T-helper 17 cell (primary cell): ENCODE measurements at places on chromosomes 11 and 22. TPM values are rescaled to one million over a fixed set of nuclear protein-coding genes. Genes with fewer than 3 reads are reported as not detected.
A peak's percentile ranks its signal among the peaks of the same experiment; 100 is the strongest.

GRCh38 chr11:123652599-123652998 is 1.8 kb downstream of the SCN3B start:
- H3K27ac ChIP-seq = no peak overlapping the region
- no peaks in the 10 kb centered on the region for H3K4me1 ChIP-seq
- H3K27me3 ChIP-seq = peaks cover 45% of the 10 kb centered on the region
- peak overlapping the region; percentile 34 for H3K4me3 ChIP-seq
- no peak for DNase-seq

- peak overlapping the region; percentile 82 for H3K27ac ChIP-seq
- no peak for DNase-seq
- peaks cover 11% of the 10 kb centered on the region for H3K4me1 ChIP-seq
- no peak overlapping the region for H3K4me3 ChIP-seq
- H3K36me3 ChIP-seq = peaks cover 6% of the 10 kb centered on the region
These were observed 126.3 kb downstream of the SLC1A2 start for GRCh38 chr11:35293035-35293434.

GRCh38 chr11:71498091-71498490 is 29.0 kb upstream of the KRTAP5-7 start:
- H3K4me3 ChIP-seq = no peak overlapping the region
- H3K36me3 ChIP-seq = peaks cover 18% of the 10 kb centered on the region
- no peak overlapping the region for H3K27ac ChIP-seq
- DNase-seq = no peak

DNA sequence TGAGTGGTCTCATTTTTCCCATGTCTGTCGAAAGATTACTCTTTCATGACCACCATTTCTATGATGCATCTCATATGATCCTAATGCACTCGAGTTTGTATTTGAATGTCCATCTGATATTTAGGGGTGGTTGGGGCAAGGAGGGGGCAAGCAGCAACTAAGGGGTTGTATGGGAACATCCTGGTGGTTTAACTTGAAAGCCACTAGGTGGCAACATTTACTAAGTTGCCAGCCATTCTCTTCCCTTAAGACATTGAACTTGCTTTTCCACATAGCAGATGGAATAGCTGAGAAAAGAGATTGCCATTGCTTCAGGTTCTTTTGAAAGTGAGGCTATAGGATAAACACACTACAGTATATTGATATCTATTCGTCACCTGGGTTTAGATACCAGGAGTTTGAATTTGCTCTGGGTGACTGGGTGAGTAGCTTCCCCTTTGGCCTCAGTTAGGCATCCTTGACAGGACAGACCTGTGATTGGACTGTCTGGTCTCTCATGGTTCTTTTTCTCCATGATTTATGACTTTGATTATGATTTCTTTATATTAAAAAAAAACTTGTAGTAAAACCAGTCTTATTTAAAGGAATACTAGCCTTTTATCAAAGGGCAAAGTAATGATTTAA is 32.4 kb downstream of the NF2 start:
- H3K4me3 ChIP-seq = no peak overlapping the region
- no peaks in the 10 kb centered on the region for H3K36me3 ChIP-seq
- H3K4me1 ChIP-seq = peaks cover 21% of the 10 kb centered on the region

- H3K4me3 ChIP-seq = no peak overlapping the region
- peaks cover 7% of the 10 kb centered on the region for H3K36me3 ChIP-seq
- H3K27ac ChIP-seq = no peak overlapping the region
- H3K4me1 ChIP-seq = peaks cover 16% of the 10 kb centered on the region
These were observed 17.9 kb downstream of the RTN3 start for GRCh38 chr11:63698976-63699733.

- no peak overlapping the region for H3K27ac ChIP-seq
- H3K4me1 ChIP-seq = peaks cover 6% of the 10 kb centered on the region
- no peak overlapping the region for H3K4me3 ChIP-seq
- peaks cover 38% of the 10 kb centered on the region for H3K27me3 ChIP-seq
- peaks cover 2% of the 10 kb centered on the region for H3K36me3 ChIP-seq
These were observed 29.8 kb upstream of the DDX10 start for GRCh38 chr11:108635106-108635505.

DNA sequence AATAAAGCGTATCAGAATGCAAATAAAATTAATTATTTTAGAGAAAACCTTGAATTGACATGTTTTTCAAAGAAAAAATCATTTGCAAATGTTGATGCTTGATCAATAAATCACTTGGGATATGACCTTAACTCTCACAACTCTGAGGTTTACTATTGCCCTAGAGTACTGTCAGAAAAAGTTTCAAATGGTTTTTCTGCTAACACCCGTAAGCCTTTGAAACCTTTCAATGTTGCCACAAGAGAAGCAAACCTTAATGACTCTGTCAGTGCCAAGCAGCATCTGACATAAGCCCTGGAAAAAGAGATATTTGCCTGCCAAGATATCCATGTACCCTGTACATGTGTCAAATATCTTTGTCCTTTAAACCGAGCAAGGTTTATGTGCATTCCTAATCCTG is 384.3 kb upstream of the ARHGAP42 start:
- no peaks in the 10 kb centered on the region for H3K27me3 ChIP-seq
- no peaks in the 10 kb centered on the region for H3K4me1 ChIP-seq
- H3K27ac ChIP-seq = no peak overlapping the region
- H3K36me3 ChIP-seq = no peaks in the 10 kb centered on the region
- no peak for DNase-seq

- H3K27me3 ChIP-seq = peaks cover 22% of the 10 kb centered on the region
- peak overlapping the region; percentile 88 for H3K4me3 ChIP-seq
- peaks cover 12% of the 10 kb centered on the region for H3K4me1 ChIP-seq
- H3K36me3 ChIP-seq = peaks cover 2% of the 10 kb centered on the region
- no peak for DNase-seq
- H3K27ac ChIP-seq = peak overlapping the region; percentile 43
These were observed 943 bp downstream of the CSF2RB start for GRCh38 chr22:36914390-36914752.

DNA sequence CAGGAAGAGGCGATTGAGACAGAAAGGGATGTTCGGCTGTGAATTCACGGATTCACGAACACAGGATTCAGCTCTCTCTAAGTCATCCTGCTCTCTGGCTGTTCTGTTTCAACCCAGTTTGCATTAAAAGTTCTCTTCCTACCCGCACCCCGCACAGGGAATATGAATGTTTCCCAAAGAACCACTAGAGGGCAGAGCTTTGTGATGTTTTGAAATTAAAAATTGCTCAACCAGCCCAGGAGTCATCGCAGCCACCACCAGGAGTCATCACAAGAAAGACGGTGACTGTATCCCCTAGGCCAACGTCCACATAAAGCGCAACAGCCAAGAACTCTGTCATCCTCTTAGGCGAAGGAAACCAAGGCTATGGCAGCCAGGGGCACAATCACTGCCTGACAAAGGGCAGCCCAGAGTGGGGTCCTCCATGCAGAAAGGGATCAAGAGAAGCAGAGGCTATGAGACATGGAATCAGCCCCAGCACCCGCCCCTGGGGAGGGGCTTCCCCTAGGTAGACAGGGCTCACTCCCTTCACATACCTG is 122.4 kb downstream of the WT1 start:
- peaks cover 10% of the 10 kb centered on the region for H3K4me1 ChIP-seq
- H3K27ac ChIP-seq = no peak overlapping the region
- peaks cover 40% of the 10 kb centered on the region for H3K27me3 ChIP-seq

- H3K27ac ChIP-seq = no peak overlapping the region
- H3K4me1 ChIP-seq = peaks cover 5% of the 10 kb centered on the region
- H3K36me3 ChIP-seq = no peaks in the 10 kb centered on the region
- no peak overlapping the region for H3K4me3 ChIP-seq
These were observed 2.1 kb downstream of the HBD start for GRCh38 chr11:5232176-5232575.

Gene NAGA
- total RNA-seq = 10.6 TPM

DNA sequence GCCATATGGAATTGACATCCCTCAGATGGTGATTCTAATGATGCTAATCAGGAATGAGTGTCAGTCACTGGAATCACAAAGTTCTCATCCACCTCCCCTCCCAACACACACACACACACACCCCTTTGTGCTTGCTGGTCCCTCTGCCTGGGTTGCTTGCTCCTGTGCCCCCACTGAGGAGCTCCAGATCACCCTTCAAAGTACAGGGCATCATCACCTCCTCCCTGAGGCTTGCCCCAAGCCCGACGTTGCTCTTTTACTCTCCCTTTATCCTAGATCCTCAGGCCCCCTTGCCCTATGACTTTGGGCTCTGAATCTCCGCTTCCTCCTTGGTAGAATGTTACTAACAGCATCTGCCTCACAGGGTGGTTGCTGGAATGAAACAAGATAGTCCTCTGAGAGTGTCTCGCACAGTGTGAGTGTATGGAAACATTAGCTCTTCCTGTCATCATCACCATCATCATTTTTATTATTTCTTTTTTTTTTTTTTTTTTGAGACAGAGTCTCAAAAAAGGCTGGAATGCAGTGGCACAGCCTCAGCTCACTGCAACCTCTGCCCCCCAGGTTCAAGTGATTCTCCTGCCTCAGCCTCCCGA is 3.4 kb downstream of the TOM1 start:
- peak overlapping the region; percentile 28 for H3K4me3 ChIP-seq
- no peaks in the 10 kb centered on the region for H3K27me3 ChIP-seq
- DNase-seq = no peak

DNA sequence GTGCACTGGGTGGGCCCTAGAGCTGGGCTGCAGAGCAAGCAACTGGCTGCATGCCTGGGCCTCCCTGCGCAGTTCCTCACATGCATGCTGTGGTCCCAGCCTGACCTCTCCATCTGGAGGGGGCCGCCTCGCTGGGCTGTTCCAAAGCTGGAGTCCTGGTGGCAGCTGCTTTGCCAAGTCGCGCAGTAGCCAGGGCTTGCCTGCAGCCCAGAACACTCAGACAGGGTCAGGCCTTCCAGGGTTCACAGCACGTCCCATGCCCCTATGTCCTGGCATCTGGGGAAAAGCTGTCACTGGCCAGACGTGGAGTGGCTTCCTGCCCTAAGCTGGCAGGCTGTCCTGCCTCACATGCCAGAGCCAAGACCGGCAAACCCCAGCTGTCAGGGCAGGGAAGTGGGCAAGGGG is 16.5 kb upstream of the CDC42EP2 start:
- no peak overlapping the region for H3K27ac ChIP-seq
- no peaks in the 10 kb centered on the region for H3K4me1 ChIP-seq
- no peaks in the 10 kb centered on the region for H3K27me3 ChIP-seq
- no peak for DNase-seq
- no peak overlapping the region for H3K4me3 ChIP-seq

GRCh38 chr11:818396-819128 is at the start of gene PNPLA2:
TSS of gene PNPLA2 (plus strand) at chr11:818914. CDS start at chr11:819719, 805 bp downstream.
- no peak for DNase-seq
- peaks cover 3% of the 10 kb centered on the region for H3K36me3 ChIP-seq
- H3K4me1 ChIP-seq = no peaks in the 10 kb centered on the region
- H3K27ac ChIP-seq = peak within 1 kb of the TSS; percentile 57
- no peaks in the 10 kb centered on the region for H3K27me3 ChIP-seq

GRCh38 chr22:39422721-39423120 is 23.1 kb downstream of the TAB1 start:
- H3K27ac ChIP-seq = no peak overlapping the region
- DNase-seq = no peak
- H3K4me3 ChIP-seq = no peak overlapping the region
- H3K4me1 ChIP-seq = peaks cover 2% of the 10 kb centered on the region

DNA sequence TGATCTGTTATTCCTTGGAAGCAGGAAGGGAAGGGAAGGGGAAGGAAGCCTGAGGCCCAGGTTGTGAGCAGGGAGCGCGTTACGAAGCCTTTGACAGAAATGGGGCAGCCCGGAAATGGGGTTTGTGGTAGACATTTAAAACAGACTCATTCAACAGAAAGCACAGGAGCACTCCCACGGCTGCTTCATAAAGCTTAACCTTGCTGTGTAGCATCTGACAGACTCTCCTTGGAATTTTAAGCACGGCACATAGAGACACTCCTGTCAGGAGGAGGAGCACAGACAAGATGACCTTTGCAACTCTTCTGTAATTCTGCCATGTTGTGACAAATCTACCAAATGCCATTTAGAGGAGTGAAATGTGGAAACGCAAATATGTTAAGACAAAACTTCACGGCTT is 131.6 kb downstream of the FBXO7 start:
- no peak overlapping the region for H3K27ac ChIP-seq
- peaks cover 7% of the 10 kb centered on the region for H3K36me3 ChIP-seq
- no peak for DNase-seq
- H3K4me1 ChIP-seq = peaks cover 13% of the 10 kb centered on the region

Gene NRIP3
- total RNA-seq = 3.8 TPM

Gene POLA2
- total RNA-seq = 15.4 TPM

DNA sequence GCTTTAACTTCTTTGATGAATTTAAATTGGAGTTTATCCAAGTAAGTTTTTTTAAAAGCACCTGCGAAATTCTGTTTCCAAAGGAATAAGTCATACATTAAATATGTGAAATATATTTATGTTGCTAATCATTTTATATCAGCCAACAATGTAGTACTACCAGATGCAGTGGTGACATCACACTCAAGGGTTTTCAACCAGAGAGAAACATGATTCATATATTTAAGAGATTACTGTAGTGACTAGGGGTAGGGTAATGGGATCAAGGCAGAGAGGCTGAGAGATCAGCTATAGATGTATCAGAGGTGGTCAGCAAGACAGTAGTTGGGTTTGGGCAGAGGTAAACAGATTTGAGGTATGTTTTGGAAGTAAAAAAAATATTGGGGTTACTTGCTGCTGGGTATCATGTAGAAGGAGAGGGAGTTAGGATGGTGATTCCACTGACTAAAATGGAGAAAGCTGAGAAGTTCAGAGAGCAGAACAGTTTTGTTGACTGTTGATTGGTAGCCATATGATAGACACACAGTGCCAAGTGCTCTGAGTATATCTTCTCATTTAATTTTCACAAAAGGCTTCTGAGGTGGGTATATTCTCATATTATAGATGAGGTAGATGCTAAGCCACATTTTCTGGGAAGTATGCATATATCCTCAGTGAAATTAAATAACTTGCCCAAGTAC is 39.4 kb downstream of the CEP57 start:
- H3K27me3 ChIP-seq = no peaks in the 10 kb centered on the region
- no peak overlapping the region for H3K4me3 ChIP-seq
- no peak for DNase-seq
- peaks cover 6% of the 10 kb centered on the region for H3K4me1 ChIP-seq
- peaks cover 10% of the 10 kb centered on the region for H3K36me3 ChIP-seq
- peak overlapping the region; percentile 83 for H3K27ac ChIP-seq

GRCh38 chr11:96037405-96037949 is 113.6 kb upstream of the MTMR2 start:
- peaks cover 2% of the 10 kb centered on the region for H3K36me3 ChIP-seq
- H3K4me1 ChIP-seq = peaks cover 32% of the 10 kb centered on the region
- no peak for DNase-seq
- H3K27me3 ChIP-seq = no peaks in the 10 kb centered on the region
- H3K27ac ChIP-seq = no peak overlapping the region

Gene SLC5A4
- not detected for total RNA-seq

GRCh38 chr11:102154806-102155205 is 44.6 kb downstream of the YAP1 start:
- H3K4me1 ChIP-seq = no peaks in the 10 kb centered on the region
- H3K27me3 ChIP-seq = peaks cover 27% of the 10 kb centered on the region
- DNase-seq = no peak
- H3K27ac ChIP-seq = no peak overlapping the region
- H3K36me3 ChIP-seq = no peaks in the 10 kb centered on the region

GRCh38 chr11:129331217-129331616 is 44.4 kb upstream of the BARX2 start:
- H3K4me1 ChIP-seq = peaks cover 6% of the 10 kb centered on the region
- DNase-seq = no peak
- H3K27ac ChIP-seq = no peak overlapping the region

Gene DHCR7
- 26.7 TPM for total RNA-seq

GRCh38 chr11:14443638-14444037 is 56.0 kb downstream of the COPB1 start:
- H3K4me3 ChIP-seq = no peak overlapping the region
- DNase-seq = no peak
- no peak overlapping the region for H3K27ac ChIP-seq
- peaks cover 16% of the 10 kb centered on the region for H3K4me1 ChIP-seq

Gene MOGAT2
- not detected for total RNA-seq

GRCh38 chr22:37739035-37739434 is 42.2 kb downstream of the TRIOBP start:
- DNase-seq = no peak
- H3K27me3 ChIP-seq = no peaks in the 10 kb centered on the region
- H3K27ac ChIP-seq = no peak overlapping the region
- no peak overlapping the region for H3K4me3 ChIP-seq
- no peaks in the 10 kb centered on the region for H3K36me3 ChIP-seq
